ENCODE measurements at places on chromosomes 4 and X.
A peak's percentile ranks its signal among the peaks of the same experiment; 100 is the strongest.

- DNase-seq = no peak
Observed at GRCh38 chrX:112812741-112813140, 27.9 kb downstream of the AMOT start.

DNA sequence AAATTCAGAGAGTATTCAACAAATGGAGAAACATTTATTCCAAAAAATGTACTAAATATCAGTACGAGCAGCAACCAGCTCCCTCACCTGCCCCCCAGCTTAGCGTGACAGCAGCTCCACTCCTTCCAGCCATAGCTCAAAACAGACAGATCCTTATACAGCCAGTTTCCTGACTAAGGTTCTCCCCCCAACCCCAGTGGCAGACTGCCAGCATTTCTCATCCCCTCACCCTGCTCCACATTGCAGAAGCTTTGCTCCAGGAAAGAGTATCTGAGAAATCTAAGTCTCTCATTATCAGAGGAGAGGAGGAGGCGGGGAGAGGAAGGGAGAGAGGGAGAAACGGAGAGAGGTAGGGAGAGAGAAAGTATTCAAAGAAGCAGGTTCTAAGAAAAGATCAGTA lies 53.3 kb upstream of the PASD1 start:
- DNase-seq = no peak

DNA sequence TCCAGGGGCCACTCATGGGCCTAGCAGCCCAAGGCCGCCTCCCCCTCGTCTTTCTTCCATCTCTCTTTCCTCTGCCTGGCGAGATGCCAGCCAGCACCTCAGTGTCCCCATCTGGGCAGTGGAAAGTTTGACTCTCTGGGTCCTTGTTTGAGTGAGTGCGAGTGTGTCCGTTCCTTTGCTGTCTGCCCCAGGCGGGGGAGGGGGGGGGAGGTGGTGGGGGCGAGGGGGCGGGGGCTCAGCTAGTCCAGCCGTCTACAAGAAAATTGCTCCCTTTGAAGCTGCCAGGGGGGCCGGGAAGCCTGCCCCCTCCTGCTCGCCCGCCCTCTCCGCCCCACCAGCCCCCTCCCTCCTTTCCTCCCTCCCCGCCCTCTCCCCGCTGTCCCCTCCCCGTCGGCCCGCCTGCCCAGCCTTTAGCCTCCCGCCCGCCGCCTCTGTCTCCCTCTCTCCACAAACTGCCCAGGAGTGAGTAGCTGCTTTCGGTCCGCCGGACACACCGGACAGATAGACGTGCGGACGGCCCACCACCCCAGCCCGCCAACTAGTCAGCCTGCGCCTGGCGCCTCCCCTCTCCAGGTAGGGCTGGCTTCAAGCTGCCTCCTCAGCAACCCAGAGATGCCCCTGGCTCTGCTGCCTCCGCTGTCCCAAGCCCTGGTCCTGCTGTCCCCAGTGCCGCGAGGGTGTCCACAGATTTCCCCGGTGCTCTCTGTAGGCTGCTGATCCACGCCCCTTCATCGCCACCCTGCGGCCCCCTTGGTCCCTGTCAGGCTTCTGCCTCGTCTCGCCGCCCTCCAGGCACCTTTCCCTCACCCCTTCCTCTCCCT lies at the start of gene BGN:
BGN (plus strand) TSS at position 440 of the 821 bp plus-strand sequence. CDS start 9,652 bp downstream, outside the sequence.
- peak; percentile 78 for DNase-seq

DNA sequence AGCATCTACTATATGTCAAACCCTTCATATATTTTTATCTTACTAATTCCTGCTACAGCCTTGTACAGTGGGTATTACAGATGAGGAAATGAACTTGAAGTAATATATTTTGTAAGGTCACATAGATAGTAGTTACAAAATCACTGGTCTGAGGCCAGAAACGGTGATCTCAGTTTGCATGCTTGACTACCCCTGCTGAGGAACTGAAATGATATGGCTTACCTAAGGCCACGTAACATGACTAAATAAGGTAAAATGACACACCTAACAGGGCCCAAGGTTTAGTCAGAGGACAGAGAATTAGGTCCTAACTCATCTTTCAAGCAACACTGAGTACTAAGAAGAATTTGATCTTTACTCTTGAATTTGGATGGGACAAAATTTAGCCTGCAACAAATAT lies 1.5 kb upstream of the COMMD8 start:
- DNase-seq = no peak

- DNase-seq = peak; percentile 84
Observed at GRCh38 chrX:14616836-14617235, 87.5 kb downstream of the GLRA2 start.

- DNase-seq = no peak
Observed at GRCh38 chr4:86432559-86433134, 72.8 kb upstream of the MAPK10 start.

GRCh38 chrX:114580336-114580735 lies 3.5 kb upstream of the HTR2C start:
- DNase-seq = no peak

DNA sequence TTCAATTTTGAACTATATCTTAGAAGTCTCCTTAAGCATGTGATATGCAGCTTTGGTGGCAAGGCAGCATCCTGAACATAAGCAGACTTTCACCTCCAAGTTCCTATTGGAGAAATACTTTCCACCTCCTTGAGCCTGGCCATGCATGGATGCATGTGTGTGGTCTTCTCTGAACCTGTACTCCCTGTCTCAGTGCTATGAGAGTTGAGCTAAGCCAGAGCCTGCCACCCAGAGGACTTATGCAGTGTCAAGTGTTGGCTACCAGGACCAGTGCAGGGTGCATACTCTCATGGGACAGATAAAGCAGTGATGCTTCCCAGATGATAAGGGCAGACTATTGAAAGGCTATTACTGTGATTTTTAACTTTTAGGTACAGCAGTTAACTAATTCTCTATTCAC lies 105.6 kb downstream of the TSPAN7 start:
- no peak for DNase-seq

- DNase-seq = no peak
Observed at GRCh38 chr4:176959980-176960379, 167.3 kb upstream of the VEGFC start.

- DNase-seq = no peak
Observed at GRCh38 chrX:112820364-112821268, 20.0 kb downstream of the AMOT start.

- DNase-seq = peak; percentile 80
Observed at GRCh38 chr4:82784681-82785610, 13.7 kb downstream of the SCD5 start.

DNA sequence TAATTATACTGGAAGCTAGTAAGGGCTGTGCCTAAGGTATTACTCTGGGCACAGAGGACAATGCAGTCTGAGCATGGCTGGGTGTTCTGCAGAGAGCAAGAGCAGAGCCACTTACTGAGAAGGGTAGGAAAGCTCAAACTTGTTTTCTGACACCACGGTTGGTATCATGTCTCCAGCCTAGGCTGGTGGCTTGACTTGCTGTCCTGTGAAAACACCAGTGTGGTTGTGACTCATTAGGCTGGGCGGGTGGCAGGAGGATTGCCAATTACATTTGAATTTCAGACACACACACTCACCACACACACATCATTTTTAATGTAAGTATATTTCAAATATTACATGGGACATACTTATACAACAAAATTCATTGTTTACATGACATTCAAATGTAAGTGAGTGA lies 19.7 kb upstream of the MTM1 start:
- peak; percentile 9 for DNase-seq

- no peak for DNase-seq
Observed at GRCh38 chr4:72218953-72219352, 187.2 kb downstream of the NPFFR2 start.

- DNase-seq = no peak
Observed at GRCh38 chr4:163922302-163922701, 427.8 kb downstream of the TMA16 start.

GRCh38 chrX:120697053-120697452 lies 67.2 kb upstream of the C1GALT1C1 start:
- no peak for DNase-seq

DNA sequence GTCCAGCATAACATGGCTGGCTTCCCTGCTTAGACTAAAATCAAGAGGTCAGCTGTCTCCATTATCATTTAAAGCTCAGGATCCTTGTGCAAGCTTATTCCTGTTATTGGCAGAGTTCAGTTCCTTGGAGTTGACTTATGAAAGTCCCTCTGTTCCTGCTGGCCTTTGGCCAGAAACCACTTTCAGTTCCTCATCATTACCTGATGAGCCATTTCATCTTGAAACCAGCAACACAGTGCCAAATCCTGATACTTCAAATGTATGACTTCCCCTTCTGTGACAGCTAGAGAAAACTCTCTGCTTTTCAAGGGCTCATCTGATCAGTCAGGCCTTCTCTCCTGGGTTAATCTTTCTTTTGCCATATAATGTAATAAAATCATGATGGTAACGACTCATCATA lies 110.6 kb upstream of the FSTL5 start:
- DNase-seq = peak; percentile 1

DNA sequence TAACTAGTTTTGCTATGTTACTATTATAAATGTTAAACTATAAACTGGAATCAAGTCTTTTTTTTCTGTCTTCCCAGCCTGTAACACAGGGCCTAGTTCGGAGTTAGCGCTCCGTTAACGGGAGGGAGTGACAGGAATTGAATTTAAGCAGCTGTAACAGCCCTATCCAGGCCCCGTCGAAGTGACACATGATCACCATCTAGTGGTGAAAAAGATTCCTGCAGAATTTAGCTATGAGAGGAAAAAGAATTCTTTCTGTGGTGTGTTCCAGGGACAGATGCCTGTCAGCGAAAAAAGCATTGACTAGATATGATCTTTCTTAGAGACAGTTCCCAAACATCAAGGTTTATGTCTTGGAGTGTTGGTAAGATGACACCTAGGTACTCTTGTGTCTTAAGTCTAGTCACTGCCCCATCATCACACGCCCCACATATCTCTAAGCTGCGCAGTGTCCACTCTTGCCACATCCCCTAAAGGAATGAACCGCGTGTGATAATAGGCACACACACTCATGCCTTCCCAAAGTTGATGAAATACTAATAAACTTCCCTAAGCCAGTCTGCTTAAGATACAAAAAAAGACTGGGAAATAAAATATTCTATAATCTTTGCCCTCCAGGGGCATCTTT lies 2.1 kb downstream of the GAB3 start:
- peak; percentile 55 for DNase-seq
